CD4-positive, alpha-beta T cell (primary cell): ENCODE measurements at places on chromosomes 2 and 18.
A peak's percentile ranks its signal among the peaks of the same experiment; 100 is the strongest.

DNA sequence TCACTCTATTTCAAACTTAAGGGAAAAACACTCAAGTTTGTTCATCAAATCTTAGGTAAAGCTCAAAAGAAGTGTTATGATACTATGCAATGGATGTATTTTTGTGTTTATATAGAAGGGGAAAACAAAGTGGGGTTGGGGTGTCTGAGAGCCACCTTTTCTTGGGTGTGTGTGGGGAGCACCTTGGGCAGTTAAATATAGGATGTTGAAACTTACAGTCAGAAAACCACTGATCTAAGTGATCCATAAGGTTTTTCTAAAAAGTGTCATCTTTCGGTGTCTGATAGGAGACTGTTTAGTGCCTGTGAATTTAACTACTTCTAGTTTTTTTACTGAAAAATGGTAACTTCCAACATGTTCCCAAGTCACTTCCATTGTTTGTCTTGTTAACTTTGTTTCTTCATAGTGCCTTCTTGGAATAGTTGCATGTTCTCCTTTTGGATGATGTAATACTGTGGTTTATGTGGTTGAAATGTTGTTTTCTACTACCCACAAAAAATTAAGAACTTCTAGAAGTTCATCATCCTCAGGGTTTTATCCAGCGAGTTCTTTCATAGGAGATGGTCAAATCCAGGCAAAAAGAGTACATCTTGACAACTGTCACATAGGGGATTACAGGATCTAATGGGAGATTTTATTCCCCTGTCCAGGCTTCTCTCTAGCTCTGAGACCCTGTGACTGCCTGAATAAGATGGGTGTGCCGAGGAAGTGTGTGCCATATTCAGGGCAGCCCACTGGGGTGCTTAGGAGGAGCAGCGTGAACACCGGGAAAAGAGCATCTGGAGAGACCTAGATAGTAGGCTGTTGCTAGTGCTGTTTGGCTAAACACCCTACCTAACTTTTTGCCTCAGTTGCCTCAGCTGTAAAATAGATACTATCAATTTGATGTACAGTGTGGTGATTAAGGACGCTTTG lies 46.2 kb downstream of the CAB39 start:
- H3K36me3 ChIP-seq, result peaks cover 47% of the 10 kb centered on the region
- no peak overlapping the region for H3K27ac ChIP-seq
- H3K27me3 ChIP-seq, result no peaks in the 10 kb centered on the region

- no peak overlapping the region for H3K4me3 ChIP-seq
- no peaks in the 10 kb centered on the region for H3K36me3 ChIP-seq
These were observed 110.6 kb downstream of the ATL2 start for GRCh38 chr2:38266382-38267061.

DNA sequence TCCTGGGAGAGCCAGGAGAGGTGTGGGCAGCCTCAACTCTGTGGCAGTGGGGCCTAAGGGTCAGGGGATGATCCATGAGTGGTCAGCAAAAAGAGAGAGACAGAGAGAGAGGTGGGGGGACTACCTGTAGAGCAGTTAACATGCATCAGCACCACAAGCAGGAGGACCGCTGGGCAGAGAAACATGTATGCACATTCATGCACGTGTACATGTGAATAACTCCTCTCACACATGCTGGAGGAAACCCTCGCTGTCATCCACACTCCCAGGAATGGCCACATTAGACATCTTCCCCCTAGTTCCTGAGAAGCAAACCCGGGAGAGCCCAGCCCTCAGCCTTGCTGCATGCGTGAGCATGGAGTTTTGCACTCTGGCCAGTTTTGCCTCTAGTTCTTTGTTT lies 166.1 kb downstream of the SMAD7 start:
- no peak overlapping the region for H3K27ac ChIP-seq
- no peaks in the 10 kb centered on the region for H3K27me3 ChIP-seq
- H3K4me1 ChIP-seq, result peaks cover 26% of the 10 kb centered on the region
- no peak for DNase-seq
- H3K4me3 ChIP-seq, result no peak overlapping the region
- H3K36me3 ChIP-seq, result no peaks in the 10 kb centered on the region

DNA sequence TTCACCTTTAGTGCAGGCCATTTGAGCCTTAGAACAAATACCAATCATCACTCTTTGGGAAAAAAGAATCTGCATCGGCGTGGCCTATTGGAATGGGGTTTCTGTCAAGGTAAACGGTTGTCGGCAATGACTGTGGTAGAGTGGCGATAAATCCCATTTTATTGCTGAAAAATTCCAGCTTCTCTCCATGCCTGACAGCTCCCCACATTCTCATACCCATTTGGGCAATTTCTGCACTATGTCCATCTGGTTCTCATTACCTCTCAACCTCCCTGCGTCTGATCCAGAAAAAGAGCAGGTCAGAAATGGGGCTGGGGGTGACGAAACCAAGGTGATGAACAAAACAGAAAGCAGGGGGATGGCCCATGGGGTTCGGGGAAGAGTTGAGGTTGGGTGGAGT lies 254.0 kb downstream of the MEIS1 start:
- H3K27me3 ChIP-seq, result no peaks in the 10 kb centered on the region
- H3K4me3 ChIP-seq, result no peak overlapping the region
- H3K36me3 ChIP-seq, result no peaks in the 10 kb centered on the region
- H3K27ac ChIP-seq, result no peak overlapping the region

DNA sequence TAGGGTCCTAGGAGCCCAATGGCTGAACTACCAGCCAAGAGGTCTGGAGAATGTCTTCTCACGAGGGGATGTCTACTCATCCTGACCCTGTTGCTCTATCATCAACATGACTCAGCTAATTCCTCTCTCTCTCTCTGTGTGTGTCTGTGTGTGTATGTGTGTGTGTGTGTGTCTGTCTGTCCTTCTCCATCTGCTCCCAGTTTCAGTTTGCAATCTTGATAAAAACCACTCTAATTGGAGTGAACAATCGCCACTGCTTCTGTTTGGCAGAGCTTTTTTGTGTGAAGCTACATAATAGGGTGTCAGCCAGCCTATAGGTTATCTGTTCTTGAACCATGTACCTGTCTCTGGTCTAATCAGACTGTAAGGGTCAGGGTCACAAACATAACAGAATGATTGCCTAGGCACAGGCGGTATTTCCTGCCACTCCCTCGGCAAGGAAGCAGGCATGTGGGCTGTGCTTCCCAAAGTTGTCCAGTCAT lies 219.8 kb downstream of the SH3BP4 start:
- no peak for DNase-seq
- no peaks in the 10 kb centered on the region for H3K4me1 ChIP-seq
- H3K4me3 ChIP-seq, result no peak overlapping the region
- H3K27ac ChIP-seq, result no peak overlapping the region
- no peaks in the 10 kb centered on the region for H3K27me3 ChIP-seq
- H3K36me3 ChIP-seq, result no peaks in the 10 kb centered on the region

- no peaks in the 10 kb centered on the region for H3K4me1 ChIP-seq
- H3K36me3 ChIP-seq, result no peaks in the 10 kb centered on the region
- no peaks in the 10 kb centered on the region for H3K27me3 ChIP-seq
- peak; percentile 46 for DNase-seq
- H3K27ac ChIP-seq, result no peak overlapping the region
These were observed 31.9 kb upstream of the CREG2 start for GRCh38 chr2:101419096-101419663.

DNA sequence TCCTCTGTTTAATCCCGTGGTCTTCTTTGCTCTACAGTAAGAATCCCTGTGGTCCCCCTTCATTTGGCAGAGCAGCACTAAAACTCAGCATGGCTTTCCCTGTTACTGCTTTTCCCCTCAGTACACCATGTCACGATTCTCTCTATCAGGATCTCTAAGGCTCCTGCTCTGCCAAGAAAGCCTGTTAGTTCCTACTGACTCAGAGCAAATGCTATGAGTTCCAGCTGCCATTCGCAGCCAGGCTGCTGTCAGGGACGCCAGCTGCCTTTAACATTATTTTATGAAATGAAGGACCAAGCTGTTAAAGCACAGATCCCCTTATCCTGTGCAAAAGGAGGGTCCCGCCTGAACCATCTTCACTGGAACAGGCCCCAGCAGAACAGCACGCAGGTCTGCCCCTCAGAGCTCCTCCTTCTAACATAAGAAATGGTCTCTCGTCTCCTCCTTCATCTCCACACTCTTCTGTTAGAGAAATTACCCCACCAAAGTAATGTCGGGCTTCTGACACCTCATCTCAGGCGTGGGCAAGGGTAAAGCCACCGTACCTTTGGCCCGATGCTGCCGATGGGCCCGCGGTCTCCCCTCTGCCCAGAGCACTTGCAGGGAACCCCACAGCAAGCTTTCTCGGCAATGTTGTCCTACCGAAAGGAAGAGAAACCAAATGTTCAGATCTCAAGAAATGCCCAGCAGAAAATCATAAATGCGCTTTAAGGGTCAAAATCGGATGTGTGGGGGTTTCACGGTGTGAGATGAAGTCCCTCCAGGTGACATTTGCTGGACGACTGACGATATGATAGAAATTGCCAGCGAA lies 52.6 kb downstream of the COL6A3 start:
- H3K36me3 ChIP-seq, result peaks cover 3% of the 10 kb centered on the region
- H3K27me3 ChIP-seq, result no peaks in the 10 kb centered on the region
- no peak overlapping the region for H3K27ac ChIP-seq
- H3K4me3 ChIP-seq, result no peak overlapping the region

GRCh38 chr2:225502971-225503370 lies 103.5 kb downstream of the NYAP2 start:
- no peaks in the 10 kb centered on the region for H3K36me3 ChIP-seq
- no peak overlapping the region for H3K4me3 ChIP-seq
- H3K27me3 ChIP-seq, result no peaks in the 10 kb centered on the region
- no peak overlapping the region for H3K27ac ChIP-seq

- DNase-seq, result no peak
- no peaks in the 10 kb centered on the region for H3K36me3 ChIP-seq
- no peak overlapping the region for H3K27ac ChIP-seq
- H3K4me3 ChIP-seq, result no peak overlapping the region
- no peaks in the 10 kb centered on the region for H3K4me1 ChIP-seq
These were observed 94.7 kb downstream of the BIN1 start for GRCh38 chr2:127012215-127012614.

DNA sequence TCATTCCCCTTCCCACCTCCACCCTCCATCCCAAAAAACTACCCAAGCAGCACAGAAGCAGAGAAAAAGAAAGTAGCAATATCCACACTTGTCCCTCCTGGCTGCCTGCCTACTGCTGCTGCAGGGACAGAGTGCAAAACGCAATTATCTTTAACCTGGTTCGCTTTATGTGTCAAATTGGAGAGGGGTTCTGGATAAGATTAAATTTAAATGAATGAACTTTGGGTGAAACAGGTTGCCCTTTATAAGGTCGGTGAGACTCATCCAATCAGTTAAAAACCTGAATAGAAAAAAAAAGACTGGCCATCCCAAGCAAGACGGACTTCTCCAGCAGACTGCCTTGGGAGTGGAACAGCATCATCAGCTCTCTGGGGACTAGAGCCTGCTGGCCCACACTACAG lies 62.6 kb downstream of the ANKRD44 start:
- no peaks in the 10 kb centered on the region for H3K27me3 ChIP-seq
- no peak overlapping the region for H3K27ac ChIP-seq
- H3K4me1 ChIP-seq, result peaks cover 61% of the 10 kb centered on the region
- peaks cover 20% of the 10 kb centered on the region for H3K36me3 ChIP-seq
- H3K4me3 ChIP-seq, result no peak overlapping the region

DNA sequence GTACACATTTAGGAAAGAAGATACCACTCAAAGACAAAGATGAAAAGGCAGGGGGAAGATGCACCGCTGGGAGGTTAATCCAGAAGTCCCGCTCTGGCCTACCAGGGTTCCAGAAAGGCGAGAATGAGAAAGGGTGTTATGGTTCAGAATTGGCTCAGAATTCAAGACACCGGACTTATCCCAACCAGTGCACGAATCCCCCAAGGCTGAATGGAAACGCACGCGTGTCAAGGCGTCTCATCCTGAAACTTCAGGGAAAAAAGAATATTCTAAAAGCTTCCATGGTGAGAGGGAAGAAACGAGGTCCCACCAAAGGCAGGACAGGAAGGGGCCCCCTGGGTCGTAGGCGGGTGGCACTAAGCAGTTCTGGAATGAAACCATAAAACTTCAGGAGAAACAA lies 71.9 kb downstream of the SLC66A2 start:
- no peak overlapping the region for H3K27ac ChIP-seq
- no peaks in the 10 kb centered on the region for H3K36me3 ChIP-seq
- H3K27me3 ChIP-seq, result no peaks in the 10 kb centered on the region
- no peaks in the 10 kb centered on the region for H3K4me1 ChIP-seq

- no peaks in the 10 kb centered on the region for H3K27me3 ChIP-seq
- H3K4me3 ChIP-seq, result no peak overlapping the region
- H3K4me1 ChIP-seq, result peaks cover 31% of the 10 kb centered on the region
- DNase-seq, result no peak
- H3K36me3 ChIP-seq, result peaks cover 15% of the 10 kb centered on the region
These were observed 41.3 kb downstream of the TTC39C start for GRCh38 chr18:24055878-24056277.

DNA sequence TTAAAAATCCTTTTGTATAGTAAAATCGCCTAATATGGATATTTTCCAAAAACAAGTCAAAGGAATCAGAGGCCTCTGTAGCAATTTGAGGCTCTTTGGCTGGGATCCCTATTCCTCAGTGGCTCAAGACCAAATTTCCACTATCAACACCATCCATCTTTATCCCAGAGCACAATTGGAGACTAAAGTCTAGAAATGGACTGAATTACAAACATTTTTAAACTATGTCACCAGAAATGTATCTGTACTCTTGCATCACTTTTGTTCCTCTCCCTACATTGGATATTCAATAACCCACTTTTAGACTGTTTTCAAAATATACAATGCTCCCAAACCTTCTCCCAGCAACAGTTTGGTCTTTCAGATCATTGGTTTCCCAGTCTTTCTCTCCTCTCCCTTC lies 140.4 kb upstream of the KLHL29 start:
- H3K36me3 ChIP-seq, result no peaks in the 10 kb centered on the region
- no peak for DNase-seq
- H3K4me3 ChIP-seq, result no peak overlapping the region
- H3K27me3 ChIP-seq, result no peaks in the 10 kb centered on the region
- no peak overlapping the region for H3K27ac ChIP-seq
- H3K4me1 ChIP-seq, result no peaks in the 10 kb centered on the region

DNA sequence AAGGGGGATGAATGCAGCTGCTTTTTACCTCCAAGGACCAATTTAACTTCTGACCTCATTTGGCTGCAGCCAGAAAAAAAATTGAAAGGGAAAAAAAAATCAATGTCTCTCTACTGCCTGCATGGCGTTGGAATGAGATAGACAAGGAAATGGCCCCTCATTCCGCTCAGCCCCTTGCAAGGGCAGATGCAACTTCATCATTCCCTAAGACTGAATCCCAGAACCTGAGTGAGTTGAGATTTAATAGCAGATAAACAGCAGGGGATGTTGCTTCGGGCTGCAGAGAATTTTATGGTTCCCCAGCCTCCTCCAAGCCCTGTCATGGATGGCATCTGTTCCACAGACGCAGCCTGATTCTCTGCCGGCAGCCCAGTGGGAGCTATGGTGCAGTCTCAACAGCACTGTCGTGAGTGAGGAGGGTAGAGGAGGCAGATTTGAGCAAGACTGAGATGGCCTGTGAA lies 49.0 kb downstream of the CAPN13 start:
- no peaks in the 10 kb centered on the region for H3K4me1 ChIP-seq
- H3K27ac ChIP-seq, result no peak overlapping the region
- peaks cover 5% of the 10 kb centered on the region for H3K27me3 ChIP-seq
- DNase-seq, result no peak

- no peak overlapping the region for H3K27ac ChIP-seq
- DNase-seq, result no peak
- H3K4me1 ChIP-seq, result peaks cover 18% of the 10 kb centered on the region
- no peak overlapping the region for H3K4me3 ChIP-seq
- no peaks in the 10 kb centered on the region for H3K27me3 ChIP-seq
- H3K36me3 ChIP-seq, result peaks cover 8% of the 10 kb centered on the region
These were observed 72.8 kb upstream of the WIPF1 start for GRCh38 chr2:174670446-174670845.
